NCI-H187 (cell line): ENCODE measurements at places on chromosomes 7 and 10.

- DNase-seq, result no peak
These were observed 20.5 kb downstream of the HABP2 start for GRCh38 chr10:113573368-113573767.

DNA sequence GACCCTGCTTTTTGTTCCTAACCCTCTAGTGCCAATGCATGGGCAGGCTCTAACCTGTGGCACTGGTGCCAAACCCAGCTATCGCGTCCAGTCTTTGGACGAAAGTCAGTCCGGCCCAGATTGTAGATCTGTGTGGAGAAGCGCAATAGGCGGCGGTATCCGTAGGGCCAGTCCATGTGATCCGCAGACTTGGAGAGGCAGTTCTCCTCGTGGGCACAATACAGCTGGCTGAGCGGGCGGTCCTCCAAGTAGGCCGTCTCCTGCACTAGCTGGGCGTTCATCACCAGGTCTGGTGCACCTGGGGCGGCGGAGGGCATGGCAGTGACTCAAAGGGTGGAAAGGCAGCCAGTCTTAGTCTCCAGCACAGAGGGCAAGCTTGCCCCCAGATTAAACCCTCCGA, 14.5 kb downstream of the LOXL4 start:
- no peak for DNase-seq

- no peak for DNase-seq
These were observed 16.9 kb upstream of the PRF1 start for GRCh38 chr10:70619271-70620019.

- no peak for DNase-seq
These were observed 275.4 kb upstream of the TCERG1L start for GRCh38 chr10:131586958-131587357.

DNA sequence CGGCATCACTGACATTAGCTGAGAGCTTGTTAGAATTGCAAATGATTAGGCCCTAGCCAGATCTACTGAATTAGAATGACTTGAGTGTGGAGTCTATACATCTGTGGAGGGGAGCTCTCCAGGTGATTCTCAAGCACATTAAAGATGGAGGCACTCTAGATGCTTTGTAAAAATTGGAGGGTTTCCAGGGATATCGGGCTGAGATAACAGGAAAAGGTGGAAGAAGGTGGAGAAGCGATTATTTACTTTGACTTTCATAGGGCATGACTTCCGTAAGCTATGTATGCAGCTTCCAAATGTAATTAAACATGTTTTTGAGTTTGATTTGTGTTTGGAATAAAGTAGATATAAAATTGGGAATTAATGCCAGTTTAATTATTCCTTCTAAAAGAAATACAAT, 235.0 kb upstream of the PTN start:
- no peak for DNase-seq

GRCh38 chr7:115356139-115356746, 434.3 kb downstream of the MDFIC start:
- no peak for DNase-seq

DNA sequence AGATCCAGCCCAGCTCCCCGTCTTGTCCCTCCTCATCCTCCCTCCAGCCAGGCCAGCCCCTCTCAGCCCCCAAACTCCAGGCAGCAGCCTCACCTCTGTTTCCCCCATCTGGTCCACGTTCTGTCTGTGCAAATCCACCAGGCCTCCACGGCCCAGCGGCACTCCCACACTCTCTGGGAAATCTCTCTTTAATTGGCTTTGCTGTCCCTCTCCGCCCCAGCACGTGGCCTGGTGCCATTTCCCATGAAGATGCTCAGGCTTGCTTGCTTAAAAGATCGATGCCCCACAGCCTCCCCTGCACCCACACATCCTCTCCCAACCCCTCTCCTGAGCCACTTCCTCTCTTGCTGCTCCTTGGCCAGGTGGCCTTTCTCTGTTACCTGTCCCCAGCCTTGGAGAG, 39.3 kb downstream of the PRF1 start:
- DNase-seq, result no peak

DNA sequence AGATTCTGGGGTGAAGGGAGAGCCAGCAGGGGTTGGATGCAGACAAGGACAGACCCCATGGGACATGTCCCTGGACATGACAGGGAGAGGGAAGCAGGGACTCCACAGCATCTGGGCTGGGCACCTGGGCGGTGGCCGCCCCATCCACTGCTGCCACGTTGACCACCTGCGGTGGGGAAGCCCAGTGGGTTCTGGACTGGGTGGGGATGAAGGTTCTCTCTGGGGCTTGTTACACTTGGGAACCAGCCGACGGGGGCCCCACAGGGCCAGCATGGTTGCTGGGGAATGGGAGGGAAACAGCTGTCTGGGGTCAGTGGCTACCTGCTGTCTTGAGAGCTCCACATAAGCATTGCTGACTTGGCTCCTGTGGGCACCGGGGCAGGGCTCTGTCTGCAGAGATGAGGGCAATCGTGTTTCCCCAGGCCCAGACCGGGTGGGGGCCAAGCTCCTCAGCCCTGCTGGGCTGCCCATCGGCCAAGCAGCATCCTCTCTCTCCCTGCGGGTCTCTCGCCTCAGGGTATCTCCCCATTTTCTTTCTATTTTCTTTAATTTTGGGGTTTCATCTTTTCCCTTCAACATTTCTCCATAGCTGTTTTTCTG, 443.6 kb upstream of the PFKP start:
- DNase-seq, result no peak

DNA sequence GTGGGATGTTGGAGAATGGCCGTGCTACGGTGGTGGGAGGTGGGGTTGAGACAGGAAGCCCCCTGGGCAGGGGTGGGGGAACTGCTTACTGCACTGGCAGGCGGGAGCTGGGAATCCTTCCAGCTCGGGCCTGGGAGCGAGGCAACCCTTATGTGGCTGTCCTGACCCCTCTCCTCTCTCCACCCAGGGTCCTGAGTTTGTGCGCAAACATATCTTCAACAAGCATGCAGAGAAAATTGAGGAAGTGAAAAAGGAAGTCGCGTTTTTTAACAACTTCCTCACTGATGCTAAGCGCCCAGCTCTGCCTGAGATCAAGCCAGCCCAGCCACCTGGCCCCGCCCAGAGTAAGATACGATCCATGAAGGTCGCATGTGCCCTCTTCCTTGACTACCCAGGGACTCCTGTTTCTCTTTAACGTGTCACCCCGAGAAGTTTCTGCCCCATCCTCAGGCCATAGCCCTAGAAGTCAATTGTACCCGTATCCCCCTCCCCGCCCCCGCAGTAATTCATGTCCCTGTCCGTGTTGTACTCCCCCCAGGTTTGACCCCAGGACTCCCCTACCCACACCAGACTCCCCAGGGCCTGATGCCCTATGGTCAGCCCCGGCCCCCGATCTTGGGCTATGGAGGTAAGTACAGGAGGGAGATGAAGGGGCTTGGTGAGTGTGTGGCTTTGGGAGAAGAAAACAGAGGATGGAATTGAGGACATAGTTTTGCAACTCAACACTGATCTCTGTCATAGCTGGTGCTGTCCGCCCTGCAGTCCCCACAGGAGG, 1.8 kb downstream of the UFSP1 start:
- no peak for DNase-seq

- no peak for DNase-seq
These were observed 6.3 kb downstream of the MTPN start for GRCh38 chr7:135970682-135971365.
